Stimulated activated CD8-positive, alpha-beta memory T cell treated with anti-CD3 and anti-CD28 coated beads, Interleukin-7, amount 100 ng/mL, for 24 hours (primary cell): ENCODE measurements at places on chromosomes 5 and 9.

DNA sequence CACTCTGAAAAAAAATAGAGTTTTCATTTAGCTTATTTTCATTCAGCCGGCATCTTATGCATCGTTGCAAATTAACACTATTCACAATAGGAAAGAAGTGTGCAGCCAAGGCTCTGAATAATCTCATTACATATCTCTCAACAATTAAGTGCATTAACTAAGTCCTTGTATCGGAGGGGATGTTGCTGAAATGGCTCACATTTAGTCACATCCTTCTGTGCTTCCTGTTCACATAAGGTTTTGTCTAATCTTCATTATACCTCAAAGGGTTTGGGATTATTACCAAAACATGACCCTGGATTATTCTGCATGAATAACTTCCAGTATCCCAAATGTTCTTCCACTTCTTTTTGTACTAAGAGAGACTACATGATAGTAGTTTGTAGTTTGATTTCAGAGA is 278.0 kb upstream of the GRIA1 start:
- no peak for DNase-seq

GRCh38 chr5:43780586-43780985 is 177.6 kb downstream of the NNT start:
- no peak for DNase-seq

DNA sequence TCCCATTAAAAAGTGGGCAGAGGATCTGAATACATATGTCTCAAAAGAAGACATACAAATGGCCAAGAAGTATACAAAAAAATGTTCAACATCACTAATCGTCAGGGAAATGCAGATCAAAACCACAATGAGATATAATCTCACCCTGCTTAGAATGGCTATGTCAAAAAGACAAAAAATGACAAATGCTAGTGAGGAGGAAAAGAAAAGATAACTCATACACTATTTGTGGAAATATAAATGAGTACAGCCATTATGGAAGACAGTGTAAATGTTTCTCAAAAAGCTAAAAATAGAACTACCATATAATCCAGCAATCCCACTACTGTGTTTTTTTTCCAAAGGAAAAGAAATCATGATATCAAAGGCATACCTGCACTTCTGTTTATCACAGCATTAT is 450.7 kb downstream of the EFNA5 start:
- DNase-seq, result no peak

- no peak for DNase-seq
These were observed at the start of gene MSANTD3 for GRCh38 chr9:100426530-100427365. TSS of gene MSANTD3 (plus strand) at chr9:100427143. CDS start at chr9:100441939, 14,796 bp downstream.

DNA sequence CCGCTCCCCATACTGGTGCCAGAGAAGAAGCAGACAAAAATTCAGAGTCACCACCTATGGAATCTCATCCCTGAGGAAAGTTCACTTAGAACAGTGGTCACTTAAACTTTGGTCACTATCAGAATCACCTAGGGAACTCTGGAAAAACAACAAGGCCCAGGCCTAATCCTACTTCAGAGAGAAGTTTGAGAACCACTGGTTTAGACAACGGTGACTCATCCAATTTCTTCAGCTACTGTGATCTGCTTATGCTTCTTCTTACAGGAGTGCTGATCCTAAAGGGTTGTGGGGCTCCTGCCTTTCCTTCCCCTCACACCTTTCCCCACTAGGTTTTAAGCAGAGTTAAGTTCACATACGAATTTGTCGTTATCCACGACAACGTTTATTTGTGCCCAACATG is 194.7 kb upstream of the KLF4 start:
- no peak for DNase-seq

DNA sequence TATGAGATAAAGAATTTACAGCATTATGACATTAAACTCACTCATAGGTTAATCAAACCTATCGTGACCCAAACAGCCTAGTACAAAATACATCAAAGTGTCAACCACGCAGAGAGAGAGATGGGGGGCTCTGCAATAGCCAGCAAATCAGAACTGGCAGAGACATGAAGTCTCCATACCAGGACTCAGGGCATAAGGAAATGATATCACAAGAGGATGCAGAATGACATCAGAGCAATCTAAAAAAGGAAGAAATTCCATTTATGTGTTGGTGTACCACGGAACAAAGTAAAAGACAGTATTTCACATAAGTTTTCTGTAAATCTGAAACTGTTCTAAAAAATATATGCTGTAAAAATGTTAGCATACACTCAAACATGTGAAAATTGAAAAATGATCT is 24.6 kb downstream of the BICD2 start:
- DNase-seq, result no peak

- DNase-seq, result no peak
These were observed 2.9 kb upstream of the ICE1 start for GRCh38 chr5:5419291-5420210.

GRCh38 chr5:158039911-158040347 is 181.0 kb upstream of the CLINT1 start:
- no peak for DNase-seq

GRCh38 chr9:135330307-135330631 is 149.3 kb upstream of the PPP1R26 start:
- no peak for DNase-seq

- DNase-seq, result no peak
These were observed 7.5 kb downstream of the ABL1 start for GRCh38 chr9:130842545-130842944.

GRCh38 chr9:124786881-124787573 is 10.1 kb downstream of the OLFML2A start:
- DNase-seq, result no peak

GRCh38 chr9:5571629-5572232 is 57.2 kb upstream of the RIC1 start:
- no peak for DNase-seq

DNA sequence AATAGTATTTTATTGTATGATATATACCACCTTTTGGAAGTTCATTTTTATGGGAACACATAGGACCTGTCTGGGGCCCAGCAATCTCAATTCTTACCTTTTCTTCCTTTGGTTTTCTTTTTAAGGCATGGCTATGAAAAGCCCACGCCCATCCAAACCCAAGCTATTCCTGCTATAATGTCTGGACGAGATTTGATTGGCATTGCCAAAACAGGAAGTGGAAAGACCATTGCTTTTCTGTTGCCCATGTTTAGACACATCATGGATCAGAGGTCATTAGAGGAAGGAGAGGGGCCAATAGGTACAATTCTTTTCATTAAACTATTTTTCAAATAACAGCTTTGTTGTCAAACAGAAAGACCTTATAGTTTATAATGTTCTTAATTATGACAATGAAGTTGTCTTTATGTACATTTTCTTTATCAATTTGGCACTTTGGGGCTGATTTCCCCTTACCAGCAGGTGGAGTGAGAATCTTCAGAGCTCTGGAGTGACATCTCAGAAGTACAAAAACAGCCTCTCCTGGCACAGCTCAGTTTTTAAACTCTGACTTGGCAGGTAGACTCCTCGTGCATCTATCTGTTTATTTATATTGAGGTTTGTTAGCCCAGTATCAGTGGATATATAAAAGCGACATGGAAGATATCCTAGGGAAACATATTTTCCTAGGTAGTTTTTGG is 25.8 kb downstream of the DDX46 start:
- no peak for DNase-seq

- no peak for DNase-seq
These were observed 500.8 kb upstream of the WWC1 start for GRCh38 chr5:167790462-167791260.

GRCh38 chr9:22469928-22470544 is 23.4 kb downstream of the DMRTA1 start:
- DNase-seq, result no peak

DNA sequence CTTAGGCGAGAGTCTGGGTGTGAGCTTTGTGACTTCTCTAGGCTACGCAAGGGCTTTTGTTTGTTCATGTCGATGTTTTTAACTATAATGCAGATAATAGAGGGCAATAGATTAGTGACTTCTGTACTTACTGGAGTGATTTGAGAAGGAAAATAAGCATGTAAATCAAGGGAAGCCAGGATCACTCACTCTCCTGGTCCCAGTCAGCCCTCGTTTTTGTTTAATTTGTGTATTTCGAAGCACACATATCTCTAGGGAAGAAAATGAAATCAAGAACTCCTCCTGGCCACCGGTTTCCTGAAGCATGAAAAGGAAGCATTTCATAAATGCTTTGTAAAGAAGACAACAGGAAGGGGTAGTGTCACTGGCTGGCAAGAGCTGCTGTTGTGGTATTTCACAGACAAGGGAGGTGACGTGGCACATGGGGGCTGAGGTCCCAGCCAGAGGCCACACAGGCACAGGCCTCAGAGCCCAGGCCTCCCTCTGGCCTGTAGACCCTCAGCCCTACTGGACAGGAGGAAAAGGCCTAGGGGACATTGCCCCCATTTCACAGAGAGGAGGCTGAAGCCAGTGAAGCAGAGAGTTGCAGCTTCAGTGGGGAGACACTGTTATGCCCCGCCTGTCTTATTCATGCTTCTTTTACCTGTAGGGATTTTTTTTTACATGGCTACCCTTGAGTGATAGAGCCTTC is 34.1 kb downstream of the IRF1 start:
- no peak for DNase-seq

DNA sequence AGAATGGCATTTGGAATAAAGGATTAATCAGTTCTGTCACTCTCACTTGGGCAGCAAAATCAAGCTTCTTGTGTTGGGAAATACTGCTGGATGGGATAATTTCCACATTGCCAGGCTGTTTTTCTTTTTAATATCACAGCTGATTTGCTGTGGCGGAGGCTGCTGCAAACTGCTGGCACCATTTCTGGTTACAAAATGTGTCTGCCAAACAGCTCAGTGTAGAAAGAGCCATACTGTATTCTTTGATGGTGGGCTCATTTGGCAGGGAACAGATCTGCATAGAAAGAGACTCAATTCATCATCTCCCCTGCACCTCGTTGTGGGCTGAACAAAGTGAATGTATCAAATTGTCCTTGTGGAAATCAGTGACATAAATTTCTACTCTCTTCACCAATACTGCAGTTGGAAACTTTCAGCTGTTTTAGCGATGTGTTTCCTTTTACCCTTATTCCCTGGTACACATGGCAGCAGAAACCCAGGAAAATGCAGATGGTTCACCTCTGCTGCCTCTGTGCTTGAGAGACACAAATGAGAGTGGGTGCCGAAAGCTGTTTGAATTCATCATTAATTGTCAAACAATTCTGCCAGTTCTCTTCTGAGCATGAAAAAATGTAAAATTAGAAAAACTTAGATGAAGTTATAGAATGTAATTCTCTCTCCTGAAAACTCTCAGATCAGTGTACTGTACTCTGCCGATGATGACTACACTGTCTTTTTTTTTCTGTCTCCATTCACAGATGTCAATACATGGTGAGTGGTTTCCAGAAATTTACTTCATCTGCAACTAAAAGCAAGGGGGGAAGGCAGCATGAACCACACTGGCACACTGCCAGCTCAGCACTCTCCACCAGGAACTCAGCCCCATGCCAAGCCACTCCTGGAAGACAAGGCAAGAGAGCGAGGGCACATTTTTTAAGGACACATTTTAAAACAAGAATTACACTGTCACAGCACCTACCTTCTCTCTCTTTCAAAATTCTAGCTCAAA is 75.0 kb downstream of the HMHB1 start:
- no peak for DNase-seq

GRCh38 chr9:68476847-68477246 is 63.8 kb downstream of the TMEM252 start:
- no peak for DNase-seq

DNA sequence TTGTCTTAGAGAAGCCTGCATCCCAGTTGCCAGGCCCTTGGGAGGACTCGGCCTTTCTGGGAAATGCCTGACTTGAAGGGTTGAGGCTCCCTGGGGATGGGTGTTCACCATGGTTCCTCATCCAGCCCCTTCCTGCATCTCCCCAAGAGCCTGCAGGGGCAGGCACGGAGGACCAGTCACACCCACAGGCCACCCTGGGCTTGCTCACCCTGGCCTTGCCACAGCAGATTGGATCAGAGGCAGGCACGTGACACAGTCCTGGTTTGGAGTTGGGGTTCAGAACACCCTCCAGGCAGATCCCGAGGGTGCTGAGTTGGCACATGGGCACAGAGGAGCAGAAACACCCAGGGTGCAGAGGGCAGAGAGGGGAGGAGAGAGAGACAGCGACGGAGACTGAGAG is 286.1 kb downstream of the PBX3 start:
- DNase-seq, result no peak

DNA sequence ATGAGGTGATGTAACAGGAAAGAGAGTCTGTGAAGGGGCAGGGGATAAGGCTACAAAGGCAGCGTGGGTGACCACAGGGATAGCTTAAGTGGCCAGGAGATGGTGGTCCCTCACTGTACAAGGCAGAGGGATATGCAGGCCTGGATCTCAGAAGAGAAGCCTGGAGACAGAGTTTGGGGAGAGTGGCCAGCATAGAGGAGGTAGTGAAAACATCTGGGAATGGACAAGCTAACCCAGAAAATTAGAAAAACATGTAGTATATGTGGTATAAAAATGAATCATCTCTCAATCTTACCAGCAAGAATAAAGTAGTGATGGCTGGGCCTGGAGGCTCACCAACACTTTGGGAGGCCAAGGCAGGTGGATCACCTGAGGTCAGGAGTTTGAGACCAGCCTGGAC is 349.2 kb upstream of the KLF4 start:
- DNase-seq, result no peak

DNA sequence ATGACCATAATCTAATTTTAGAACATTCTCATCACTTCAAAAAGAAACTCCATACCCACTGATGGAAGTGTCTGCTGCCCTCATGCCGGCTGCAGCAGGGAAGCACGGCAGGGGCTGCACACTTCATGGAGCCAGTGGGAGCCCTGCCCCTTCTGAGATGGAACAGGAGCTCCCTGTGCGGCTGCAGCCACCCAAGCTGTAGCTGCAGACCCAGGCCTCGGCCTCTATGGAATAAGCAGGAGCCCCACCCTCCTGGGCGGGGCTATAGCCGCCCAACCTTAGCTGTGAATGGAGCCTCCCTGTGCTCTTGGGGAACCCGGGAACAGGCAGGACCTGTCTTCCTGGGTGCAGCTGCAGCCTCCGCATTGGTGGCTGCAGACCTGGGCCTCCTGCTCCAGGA is 128.5 kb downstream of the NUDT12 start:
- DNase-seq, result no peak

GRCh38 chr9:130262061-130262745 is 3.4 kb upstream of the HMCN2 start:
- no peak for DNase-seq

DNA sequence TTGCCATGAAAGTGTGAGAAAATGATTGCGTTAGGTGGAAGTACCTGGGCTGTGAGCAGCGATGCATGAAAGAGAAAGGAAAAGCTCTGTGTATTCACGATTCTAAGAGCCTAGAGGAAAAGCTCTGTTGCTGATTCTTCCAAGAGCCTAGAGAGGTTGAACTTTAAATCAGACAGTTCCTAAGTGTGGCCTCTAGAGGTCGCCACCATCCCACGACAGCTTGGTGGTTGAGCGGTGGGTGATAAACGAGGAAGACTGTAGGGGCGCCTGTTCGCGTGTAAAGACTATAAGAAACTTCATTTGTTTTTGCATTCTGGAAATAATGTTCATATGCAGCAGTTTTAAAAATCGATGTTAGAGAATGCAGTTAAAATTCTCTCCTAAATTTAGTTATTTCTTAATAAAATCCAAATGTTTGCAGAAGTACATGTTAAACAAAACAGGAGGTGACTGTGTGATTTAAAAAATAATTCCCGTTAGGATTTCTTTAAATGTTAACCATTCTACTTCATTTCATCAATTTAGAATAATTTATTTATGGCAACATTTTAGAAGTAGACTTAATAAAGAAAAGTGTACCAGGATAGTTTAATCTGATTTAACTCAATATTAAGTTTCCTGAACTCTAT is 107.7 kb downstream of the TENT4A start:
- peak; percentile 33 for DNase-seq

- no peak for DNase-seq
These were observed 101.1 kb upstream of the MEF2C start for GRCh38 chr5:88984040-88984439.

- peak; percentile 59 for DNase-seq
These were observed 49.0 kb downstream of the PSD2 start for GRCh38 chr5:139844472-139845145.

GRCh38 chr9:79378107-79378506 is 193.7 kb upstream of the TLE4 start:
- no peak for DNase-seq
